ENCODE measurements at places on chromosomes 6 and 20.

DNA sequence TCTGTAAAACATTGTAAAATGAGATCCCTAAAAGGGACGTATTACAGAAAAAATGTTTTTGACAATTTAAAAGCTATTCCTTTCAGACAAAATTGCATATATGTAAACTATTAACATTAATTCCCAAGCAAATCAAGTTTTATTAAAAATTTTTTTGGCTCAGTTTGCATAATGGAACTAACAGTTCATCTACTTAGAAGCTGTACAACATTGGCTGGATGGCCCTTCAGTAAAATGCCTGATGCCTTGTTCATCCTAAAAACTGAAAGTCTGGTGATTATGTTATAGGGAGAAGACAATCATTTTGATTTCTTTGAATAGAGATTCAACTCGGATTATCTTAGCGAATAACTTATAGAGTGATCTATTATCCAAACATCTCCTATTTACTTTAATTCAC lies 52.8 kb downstream of the ADGRG6 start:
- DNase-seq: no peak

GRCh38 chr6:47207261-47207660 lies 102.4 kb downstream of the TNFRSF21 start:
- no peak for DNase-seq

- no peak for DNase-seq
Measured at GRCh38 chr6:83592770-83593394, 80.5 kb downstream of the PRSS35 start.

GRCh38 chr6:31737315-31737990 lies 1.1 kb upstream of the CLIC1 start:
- no peak for DNase-seq

DNA sequence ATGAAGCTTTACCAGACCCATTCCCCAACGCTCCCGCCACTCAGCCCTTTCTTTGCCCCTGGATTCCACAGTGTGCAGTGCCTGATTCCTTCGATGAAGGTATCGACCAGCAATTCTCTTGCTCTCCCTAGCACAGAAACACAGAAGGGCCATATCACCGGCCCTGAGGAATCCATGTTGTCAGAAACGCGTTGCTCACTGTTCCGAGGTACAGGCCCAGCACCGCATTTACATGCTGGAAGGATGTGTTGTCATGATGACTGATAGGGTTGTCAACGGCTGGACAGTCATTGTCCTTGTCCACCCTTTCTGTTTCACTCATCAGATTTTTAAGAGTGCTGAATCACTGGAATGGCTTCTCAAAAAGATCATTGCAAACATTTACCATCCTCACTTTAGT lies 57.2 kb upstream of the GPR6 start:
- DNase-seq: no peak

GRCh38 chr6:136962661-136963060 lies 40.6 kb downstream of the SLC35D3 start:
- DNase-seq: peak; percentile 9

DNA sequence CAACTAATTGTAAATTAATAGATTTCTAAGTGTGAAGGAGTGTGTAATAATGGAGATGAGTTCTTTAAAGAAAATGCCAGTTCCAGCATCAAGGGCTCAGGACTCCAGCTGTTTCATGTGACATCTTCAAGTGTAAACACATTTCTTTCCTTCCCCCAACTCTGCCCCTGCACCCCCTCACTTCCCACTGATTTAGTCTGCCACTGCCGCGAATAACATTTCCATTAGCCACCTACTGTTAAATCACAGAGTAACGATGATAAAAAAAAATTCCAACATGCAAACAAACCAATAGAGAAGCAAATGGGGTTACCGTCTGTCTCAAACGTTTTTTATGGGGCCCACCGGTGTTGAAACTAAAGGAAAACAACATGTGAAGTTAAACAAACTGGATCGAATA lies 414.3 kb downstream of the SAMD5 start:
- DNase-seq: no peak

DNA sequence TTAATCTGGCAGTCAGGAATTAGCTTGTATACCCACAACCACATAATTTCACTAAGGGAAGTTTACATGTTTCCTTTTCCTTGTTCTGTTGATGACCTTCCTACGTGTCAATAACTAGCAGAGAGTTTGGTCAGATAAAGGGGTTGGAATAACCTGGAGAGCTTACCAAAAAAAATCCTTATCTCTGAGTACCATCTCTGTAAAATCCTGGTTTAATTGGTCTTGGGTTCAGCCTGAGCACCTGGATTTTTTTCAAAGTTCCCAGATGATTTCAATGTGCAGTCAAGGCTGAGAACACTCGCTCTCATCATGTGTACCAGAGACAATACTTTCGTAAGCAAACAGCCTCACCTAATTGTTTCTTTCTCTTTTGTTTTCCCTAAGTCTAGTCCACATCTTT lies 483.8 kb upstream of the FLRT3 start:
- no peak for DNase-seq

DNA sequence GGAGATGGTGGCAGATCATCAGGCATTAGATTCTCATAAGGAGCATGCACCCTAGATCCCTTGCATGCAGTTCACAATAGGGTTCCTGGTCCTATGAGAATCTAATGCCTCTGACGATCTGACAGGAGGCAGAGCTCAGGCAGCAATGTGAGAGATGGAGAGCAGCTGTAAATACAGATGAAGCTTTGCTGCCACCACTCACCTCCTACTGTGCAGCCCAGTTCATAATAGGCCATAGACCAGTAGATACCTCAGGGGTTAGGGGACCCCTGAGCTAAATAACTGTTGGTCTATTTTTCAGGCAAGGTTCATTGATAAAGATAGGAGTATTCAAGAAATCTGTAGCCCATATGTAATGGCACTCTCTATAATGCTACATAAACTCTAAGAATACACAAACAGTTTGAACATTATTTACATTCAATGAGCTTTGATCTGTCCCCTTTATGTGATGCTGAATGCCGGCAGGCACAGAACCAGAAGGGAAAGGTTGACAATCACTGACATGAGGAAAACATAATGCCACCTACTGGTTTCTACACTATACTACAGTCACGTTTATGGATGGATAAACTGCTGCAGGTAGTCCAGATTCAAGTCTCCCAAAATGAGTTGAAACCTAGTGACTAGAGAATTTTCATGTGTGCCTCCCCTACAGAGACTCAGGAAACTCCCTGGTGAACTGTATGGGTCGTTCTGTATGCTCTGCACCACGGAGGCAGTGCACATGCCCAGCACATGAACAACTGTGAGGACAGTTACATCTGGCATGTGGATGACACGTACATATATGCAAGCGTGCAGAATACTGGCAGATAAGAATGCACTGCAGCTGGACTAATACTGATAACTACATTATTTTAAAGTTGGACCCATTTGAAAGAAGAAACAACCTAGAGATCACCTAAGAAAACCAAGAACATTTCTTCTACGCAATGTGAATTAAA lies 72.0 kb downstream of the DST start:
- DNase-seq: no peak

GRCh38 chr6:34243131-34243771 lies 5.6 kb downstream of the SMIM29 start:
- no peak for DNase-seq

DNA sequence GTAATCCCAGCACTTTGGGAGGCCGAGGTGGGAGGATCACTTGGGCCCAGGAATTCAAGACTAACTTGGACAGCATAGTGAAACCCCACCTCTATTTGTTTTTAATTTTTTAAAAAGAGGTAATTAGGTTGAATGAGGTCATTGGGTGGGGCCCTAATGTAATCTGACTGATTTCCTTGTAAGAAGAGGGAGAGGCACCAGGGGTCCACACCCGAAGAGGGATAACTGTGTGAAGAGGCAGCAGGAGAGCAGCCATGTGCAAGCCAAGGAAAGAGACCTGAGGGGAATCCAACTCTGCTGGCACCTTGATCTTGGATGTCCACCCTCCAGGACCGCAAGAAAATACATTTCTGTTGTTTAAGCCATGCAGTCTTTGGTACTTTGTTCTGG lies 63.4 kb downstream of the QRSL1 start:
- no peak for DNase-seq
